Thoracic aorta (tissue), 2 donors: ENCODE measurements at places on chromosomes 6 and 20. TPM values are rescaled to one million over a fixed set of nuclear protein-coding genes. Genes with fewer than 3 reads are reported as not detected.

Gene BMP7
- not detected for total RNA-seq

DNA sequence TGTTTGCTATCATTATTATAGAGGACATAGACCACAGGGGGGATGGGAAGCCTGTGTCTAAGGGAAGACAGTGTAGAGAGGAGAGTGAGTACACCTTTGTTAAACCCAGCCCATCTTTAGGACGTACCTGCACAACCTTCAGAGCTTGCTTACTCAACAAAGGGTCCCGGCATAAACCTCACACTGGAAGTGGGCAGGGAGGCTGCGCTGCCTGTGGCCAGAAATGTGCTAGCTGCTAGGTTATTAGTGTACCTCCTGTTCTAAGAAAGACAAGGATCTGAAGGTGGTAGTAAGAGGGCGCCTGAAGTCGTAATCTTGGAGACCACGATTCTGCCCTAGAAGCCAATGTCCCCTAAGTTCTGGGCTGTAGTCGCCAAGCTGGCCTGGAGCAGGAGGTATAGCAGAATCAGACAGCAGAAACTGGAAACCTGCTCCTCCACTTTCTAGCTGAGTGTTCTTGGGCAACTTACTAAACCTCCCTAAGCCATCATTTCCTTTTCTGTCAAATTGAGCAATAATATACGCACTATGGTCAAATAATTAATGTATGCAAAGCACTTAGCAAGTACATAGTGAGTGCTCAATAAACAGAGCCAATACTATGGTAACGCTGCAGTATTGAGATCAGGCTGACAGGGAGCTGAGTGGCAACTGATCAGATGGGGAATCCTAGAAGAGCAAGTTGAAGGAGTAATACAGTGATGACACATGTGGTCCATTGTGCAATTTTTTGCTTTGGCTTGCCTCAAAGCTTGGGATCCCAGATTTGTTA lies 16.8 kb upstream of the AKIRIN2 start:
- DNase-seq: no peak
- H3K27ac ChIP-seq: no peak overlapping the region
- no peak overlapping the region for H3K4me3 ChIP-seq

GRCh38 chr20:642398-643174 lies 10.4 kb downstream of the SRXN1 start:
- H3K4me3 ChIP-seq: peak overlapping the region; percentile 63
- H3K4me1 ChIP-seq: peaks cover 4% of the 10 kb centered on the region
- H3K36me3 ChIP-seq: peaks cover 1% of the 10 kb centered on the region
- no peaks in the 10 kb centered on the region for H3K27me3 ChIP-seq
- H3K27ac ChIP-seq: no peak overlapping the region
- no peak for DNase-seq

- no peak overlapping the region for H3K27ac ChIP-seq
- H3K36me3 ChIP-seq: no peaks in the 10 kb centered on the region
- H3K4me3 ChIP-seq: no peak overlapping the region
These were observed 31.8 kb downstream of the ABRACL start for GRCh38 chr6:139060332-139060731.

GRCh38 chr6:142374965-142375733 lies 73.3 kb downstream of the ADGRG6 start:
- no peak overlapping the region for H3K4me3 ChIP-seq
- H3K27ac ChIP-seq: no peak overlapping the region
- H3K36me3 ChIP-seq: no peaks in the 10 kb centered on the region
- no peaks in the 10 kb centered on the region for H3K27me3 ChIP-seq
- H3K4me1 ChIP-seq: no peaks in the 10 kb centered on the region
- no peak for DNase-seq

GRCh38 chr6:42984924-42985475 lies 630 bp downstream of the PPP2R5D start:
- no peaks in the 10 kb centered on the region for H3K27me3 ChIP-seq
- H3K4me3 ChIP-seq: peak overlapping the region; percentile 90
- peak overlapping the region; percentile 76 for H3K27ac ChIP-seq
- H3K36me3 ChIP-seq: peaks cover 11% of the 10 kb centered on the region
- DNase-seq: no peak
- H3K4me1 ChIP-seq: peaks cover 53% of the 10 kb centered on the region

DNA sequence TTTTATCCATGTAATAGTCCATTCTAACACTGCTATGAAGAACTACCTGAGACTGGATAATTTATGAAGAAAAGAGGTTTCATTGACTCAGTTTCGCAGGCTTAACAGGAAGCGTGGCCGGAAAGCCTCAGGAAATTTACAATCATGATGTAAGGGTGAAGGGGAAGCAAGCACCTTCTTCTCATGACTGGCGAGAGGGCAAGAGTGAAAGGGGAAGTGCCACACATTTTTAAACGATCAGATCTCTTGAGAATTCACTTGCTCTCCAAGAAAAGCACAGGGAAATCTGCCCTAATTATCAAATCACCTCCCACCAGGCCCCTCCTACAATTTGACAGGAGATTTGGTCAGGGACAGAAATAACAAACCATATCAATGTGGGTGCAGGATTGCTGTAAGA lies 859.7 kb downstream of the EPHA7 start:
- DNase-seq: no peak
- no peak overlapping the region for H3K27ac ChIP-seq
- no peak overlapping the region for H3K4me3 ChIP-seq
- no peaks in the 10 kb centered on the region for H3K4me1 ChIP-seq
- H3K27me3 ChIP-seq: no peaks in the 10 kb centered on the region

GRCh38 chr20:9298906-9299305 lies 215.5 kb upstream of the LAMP5 start:
- H3K36me3 ChIP-seq: no peaks in the 10 kb centered on the region
- DNase-seq: no peak
- H3K27ac ChIP-seq: no peak overlapping the region
- H3K27me3 ChIP-seq: no peaks in the 10 kb centered on the region
- no peaks in the 10 kb centered on the region for H3K4me1 ChIP-seq

- no peaks in the 10 kb centered on the region for H3K36me3 ChIP-seq
- H3K4me1 ChIP-seq: no peaks in the 10 kb centered on the region
- no peak overlapping the region for H3K4me3 ChIP-seq
- H3K27me3 ChIP-seq: no peaks in the 10 kb centered on the region
- DNase-seq: no peak
These were observed 869 bp upstream of the TRIM15 start for GRCh38 chr6:30162265-30163089.

DNA sequence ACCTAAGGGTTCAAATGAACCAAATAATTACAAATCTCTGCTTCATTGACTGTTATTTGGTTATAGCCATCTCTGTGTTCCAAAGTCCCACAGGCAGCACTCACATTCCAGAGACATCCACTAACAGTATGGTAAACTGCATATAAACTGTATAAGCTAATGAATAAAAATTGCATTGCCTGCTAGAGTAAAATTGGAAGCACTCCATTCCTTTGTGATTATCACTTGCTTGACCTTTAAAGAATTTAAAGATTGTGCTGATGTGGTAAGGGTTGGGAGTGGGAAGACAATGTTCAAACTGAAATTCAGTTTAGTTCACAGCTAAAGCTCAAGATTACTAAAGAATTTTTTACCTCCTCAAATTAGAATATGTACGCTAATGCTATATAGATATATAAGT lies 31.0 kb upstream of the OSTM1 start:
- H3K27me3 ChIP-seq: no peaks in the 10 kb centered on the region
- no peak overlapping the region for H3K4me3 ChIP-seq
- H3K36me3 ChIP-seq: no peaks in the 10 kb centered on the region
- H3K4me1 ChIP-seq: no peaks in the 10 kb centered on the region

GRCh38 chr20:39082622-39083398 lies 120.7 kb downstream of the DHX35 start:
- no peaks in the 10 kb centered on the region for H3K36me3 ChIP-seq
- H3K4me1 ChIP-seq: no peaks in the 10 kb centered on the region
- H3K4me3 ChIP-seq: no peak overlapping the region
- no peak overlapping the region for H3K27ac ChIP-seq
- no peaks in the 10 kb centered on the region for H3K27me3 ChIP-seq

Gene PSMB1
- total RNA-seq: 143 TPM

- peaks cover 3% of the 10 kb centered on the region for H3K36me3 ChIP-seq
- H3K27ac ChIP-seq: no peak overlapping the region
- no peaks in the 10 kb centered on the region for H3K27me3 ChIP-seq
These were observed 427.4 kb downstream of the UTRN start for GRCh38 chr6:144712541-144712940.

Gene ID1
- total RNA-seq: 310 TPM

GRCh38 chr6:328136-328670 lies 35.9 kb downstream of the DUSP22 start:
- DNase-seq: peak; percentile 39
- H3K36me3 ChIP-seq: no peaks in the 10 kb centered on the region

Gene FERMT1
- total RNA-seq: 0.21 TPM

Gene NHLRC1
- total RNA-seq: 1.2 TPM

GRCh38 chr20:41530923-41531322 lies 87.3 kb downstream of the CHD6 start:
- no peak for DNase-seq
- peaks cover 33% of the 10 kb centered on the region for H3K4me1 ChIP-seq
- H3K4me3 ChIP-seq: no peak overlapping the region
- no peak overlapping the region for H3K27ac ChIP-seq
